ENCODE measurements at places on chromosomes 11 and 22. TPM values are rescaled to one million over a fixed set of nuclear protein-coding genes. Genes with fewer than 3 reads are reported as not detected.

- no peak for DNase-seq
These were observed 8.6 kb downstream of the THYN1 start for GRCh38 chr11:134244593-134244992.

- no peak for DNase-seq
These were observed 349.1 kb upstream of the PITPNB start for GRCh38 chr22:28268171-28268570.

- peak; percentile 60 for DNase-seq
These were observed 11.3 kb upstream of the MOGAT2 start for GRCh38 chr11:75706260-75706729.

GRCh38 chr11:72836111-72836510 is 21.9 kb downstream of the ATG16L2 start:
- no peak for DNase-seq

GRCh38 chr11:38461751-38462150 is 1863.7 kb upstream of the RAG2 start:
- DNase-seq: no peak

LDLRAD3 gene
- not detected for polyA plus RNA-seq

GRCh38 chr11:23097891-23098290 is 237.6 kb upstream of the CCDC179 start:
- no peak for DNase-seq
